Karpas-422 (cell line): ENCODE measurements at places on chromosomes 2 and 18.

DNA sequence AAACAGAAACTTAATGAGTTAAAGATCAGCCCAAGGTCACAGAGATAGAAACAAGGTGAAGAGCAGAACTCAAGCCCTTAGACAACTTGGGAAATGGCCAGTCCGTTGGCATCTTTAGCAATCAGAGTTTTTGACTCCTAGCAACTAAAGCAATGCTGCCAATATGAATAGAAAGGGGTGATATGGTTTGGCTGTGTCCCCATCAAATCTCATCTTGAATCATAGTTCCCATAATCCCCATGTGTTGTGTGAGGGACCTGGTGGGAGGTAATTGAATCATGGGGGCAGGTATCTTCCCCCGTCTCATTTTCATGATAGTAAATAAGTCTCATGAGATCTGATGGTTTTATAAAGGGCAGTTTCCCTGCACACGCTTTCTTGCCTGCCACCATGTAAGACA, 170.2 kb downstream of the DDX1 start:
- DNase-seq, result no peak

GRCh38 chr2:54471221-54471711, 15.1 kb downstream of the SPTBN1 start:
- DNase-seq, result peak; percentile 50

- DNase-seq, result peak; percentile 83
Observed at GRCh38 chr18:3450012-3450798, at the start of gene TGIF1. TGIF1 (plus strand) TSS chr18:3450172; CDS start chr18:3450490, 318 bp downstream.

- DNase-seq, result no peak
Observed at GRCh38 chr18:4987452-4988405, 209.3 kb downstream of the AKAIN1 start.
